ENCODE measurements at places on chromosomes 16 and 17.

DNA sequence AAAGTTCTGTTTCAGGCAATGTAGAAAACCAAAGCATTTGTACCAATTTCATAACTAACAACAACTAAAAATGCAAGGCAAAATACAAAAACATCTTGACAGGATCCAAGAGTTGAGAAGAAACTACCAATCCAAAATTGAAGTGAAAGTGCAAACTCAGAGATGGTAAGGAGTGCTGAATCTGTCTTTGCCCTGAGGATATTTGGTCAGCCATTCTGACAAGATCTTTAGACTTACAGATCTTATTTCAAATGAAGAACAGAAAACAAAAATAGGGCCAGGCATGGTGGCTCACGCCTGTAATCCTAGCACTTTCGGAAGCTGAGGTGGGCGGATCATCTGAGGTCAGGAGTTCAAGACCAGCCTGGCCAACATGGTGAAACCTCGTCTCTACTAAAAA is 412.8 kb downstream of the ZFHX3 start:
- no peak for DNase-seq

- DNase-seq, result no peak
Observed at GRCh38 chr16:68369697-68370580, 59.1 kb downstream of the PRMT7 start.

- no peak for DNase-seq
Observed at GRCh38 chr17:74573169-74573568, 5.9 kb upstream of the CD300H start.

DNA sequence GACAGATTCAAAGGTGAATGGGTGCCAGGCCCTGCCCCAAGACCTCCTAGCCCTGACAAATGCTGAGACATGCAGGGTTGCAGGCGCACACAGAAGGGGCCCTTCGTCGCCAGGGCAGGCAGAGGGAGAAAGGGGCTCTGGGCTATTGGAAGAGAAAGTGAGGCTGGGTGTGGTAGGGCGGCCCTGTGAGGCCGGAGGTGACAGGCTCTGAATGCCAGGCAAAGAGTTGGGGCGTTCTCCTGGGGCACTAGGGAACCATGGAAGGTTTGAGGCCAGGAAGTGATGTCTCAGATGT is 26.4 kb upstream of the NXPH3 start:
- no peak for DNase-seq

GRCh38 chr17:8087075-8087951 is at the start of gene ALOX12B:
Gene ALOX12B (minus strand): TSS chr17:8087716. CDS start chr17:8087442, 274 bp downstream.
- no peak for DNase-seq

GRCh38 chr17:79800325-79801155 is 3.7 kb upstream of the CBX8 start:
- DNase-seq, result no peak

DNA sequence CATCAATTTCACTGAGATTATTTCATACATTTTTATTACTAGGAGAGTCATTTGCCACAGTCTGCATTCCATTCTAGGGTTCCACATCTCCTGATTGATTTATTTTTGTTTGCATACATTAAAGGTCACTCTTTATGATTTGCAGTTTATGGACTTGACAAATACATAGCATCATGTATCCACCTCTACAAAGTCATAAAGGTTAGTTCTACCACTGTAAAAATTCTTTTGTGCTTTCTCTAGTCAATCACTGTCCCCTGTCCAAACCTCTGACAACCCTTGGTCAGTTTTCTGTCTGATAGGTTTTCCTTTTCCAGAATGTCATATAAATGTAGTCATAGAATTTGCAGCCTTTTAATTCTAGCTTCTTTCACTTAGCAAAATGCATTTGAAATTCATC is 434.6 kb upstream of the MON1B start:
- DNase-seq, result no peak

- DNase-seq, result no peak
Observed at GRCh38 chr17:69524854-69525253, 110.4 kb downstream of the MAP2K6 start.

Measured in head of caudate nucleus (tissue), 42 donors.